ENCODE measurements at places on chromosomes 5 and 9.

DNA sequence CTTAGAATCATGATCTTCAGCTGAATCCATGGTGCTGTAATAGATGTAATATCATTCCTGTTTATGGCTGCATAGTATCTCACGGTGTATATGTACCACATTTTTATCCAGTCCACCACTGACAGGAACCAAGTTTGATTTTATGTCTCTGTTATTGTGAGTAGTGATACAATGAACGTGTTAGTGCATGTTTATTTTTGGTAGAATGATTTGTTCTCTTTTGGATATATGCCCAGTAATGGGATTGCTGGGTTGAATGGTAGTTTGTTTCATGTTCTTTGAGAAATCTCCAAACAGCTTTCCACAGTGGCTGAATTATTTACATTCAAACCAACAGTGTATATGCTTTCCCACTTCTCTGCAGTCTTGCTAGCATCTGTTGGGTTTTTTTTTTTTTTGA, 175.1 kb upstream of the CDH10 start:
- DNase-seq: no peak

DNA sequence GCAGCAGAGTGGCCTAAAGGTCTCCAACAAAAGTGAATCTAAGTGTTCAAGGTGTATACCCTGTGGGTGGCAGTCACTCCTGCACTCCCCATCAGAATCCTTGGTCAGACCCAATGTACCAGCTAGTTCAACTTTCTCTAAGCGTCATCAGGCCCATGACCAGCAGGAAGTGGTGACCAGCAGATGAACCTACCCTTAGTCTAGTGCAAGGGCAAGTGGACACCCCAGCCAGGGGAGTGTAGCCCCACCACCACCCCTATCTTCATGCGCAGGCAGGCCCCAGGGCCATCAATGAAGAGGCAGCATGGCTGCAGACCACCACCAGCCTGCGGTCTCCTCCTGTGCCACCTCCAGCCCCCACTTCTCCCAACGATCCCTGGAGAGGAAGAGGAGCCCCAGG, 213.1 kb downstream of the AGTPBP1 start:
- DNase-seq: no peak

DNA sequence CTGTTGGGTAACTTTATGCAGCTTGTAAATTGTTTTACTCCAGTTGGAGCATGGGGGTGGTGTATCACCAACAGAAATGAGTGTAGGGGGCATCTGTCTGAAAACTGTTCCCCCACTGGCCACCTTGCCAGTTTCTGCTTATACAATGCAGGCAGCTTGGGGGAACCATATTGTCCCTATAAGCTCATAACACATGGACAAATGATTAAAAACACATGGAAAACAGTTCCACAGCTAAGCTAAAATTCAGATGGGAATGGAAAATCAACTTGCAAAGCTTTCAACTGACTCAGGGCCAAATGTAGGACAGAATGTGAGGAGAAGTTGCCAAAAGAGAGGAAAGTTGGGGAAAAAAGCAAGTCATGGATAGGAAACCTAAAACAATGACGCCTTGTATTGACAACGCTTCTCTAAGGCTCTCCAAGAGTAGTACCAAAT, 7.9 kb upstream of the CER1 start:
- no peak for DNase-seq

GRCh38 chr9:133144142-133144903, 19.4 kb downstream of the GBGT1 start:
- DNase-seq: peak; percentile 29

DNA sequence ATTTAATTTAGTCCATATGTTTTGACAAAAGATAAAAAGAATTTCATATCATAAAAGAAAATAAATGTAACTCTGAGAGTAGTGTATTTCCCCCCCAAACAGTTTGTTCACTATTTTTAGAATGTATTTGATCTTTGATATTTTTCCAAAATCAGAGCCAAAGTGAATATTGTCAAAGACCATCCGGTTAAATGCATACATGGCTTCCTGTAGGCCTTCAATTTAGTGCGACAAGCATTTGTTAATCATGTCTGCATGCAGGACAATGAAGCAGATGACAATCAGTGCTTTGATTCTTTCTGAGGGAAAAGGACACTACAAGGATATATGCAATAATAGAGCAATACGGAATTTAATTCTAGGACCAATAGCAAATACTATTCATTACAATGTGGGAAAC, 79.8 kb downstream of the ACTBL2 start:
- DNase-seq: no peak

All from NCI-H1694 treated with DMSO at 0.1 percent for 48 hours (cell line).